Stimulated activated CD8-positive, alpha-beta memory T cell treated with anti-CD3 and anti-CD28 coated beads, Interleukin-12 subunit alpha, Interleukin-12 subunit beta, amount 100 ng/mL, for 4 hours (primary cell): ENCODE measurements at places on chromosomes 5 and 9.

DNA sequence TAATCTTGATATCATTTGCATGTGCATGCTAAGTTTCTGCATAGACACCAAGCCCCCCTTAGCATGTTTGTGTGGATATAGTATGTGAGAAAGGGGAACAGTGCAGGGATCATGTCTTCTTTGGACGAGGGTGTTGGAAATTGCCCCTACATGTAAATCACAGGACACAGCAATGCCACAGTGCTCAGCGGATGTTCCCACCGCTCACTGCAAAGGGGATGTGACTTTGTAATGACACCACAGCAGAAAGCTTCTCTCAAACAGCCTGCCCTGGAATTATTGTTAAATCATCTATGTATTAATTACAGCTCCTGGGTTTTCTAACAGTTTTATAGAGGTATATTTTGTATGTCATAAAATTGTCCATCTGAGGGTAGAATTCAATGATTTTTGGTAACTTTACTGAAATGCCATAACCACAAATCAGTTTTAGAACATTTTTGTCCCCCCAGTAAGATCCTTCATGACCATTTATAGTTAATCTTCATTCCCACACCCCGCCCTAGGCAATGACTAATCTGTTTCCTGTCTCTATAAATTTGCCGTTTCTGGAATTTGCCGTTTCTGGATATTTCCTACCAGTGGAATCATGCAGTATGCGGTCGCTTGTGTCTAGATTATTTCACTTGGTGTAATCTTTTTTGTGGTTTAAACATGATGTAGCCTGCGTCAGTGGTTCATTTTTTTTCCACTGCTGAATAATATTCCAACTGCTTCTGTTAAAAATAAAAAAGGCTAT, 648.5 kb upstream of the WWC1 start:
- no peak for DNase-seq

DNA sequence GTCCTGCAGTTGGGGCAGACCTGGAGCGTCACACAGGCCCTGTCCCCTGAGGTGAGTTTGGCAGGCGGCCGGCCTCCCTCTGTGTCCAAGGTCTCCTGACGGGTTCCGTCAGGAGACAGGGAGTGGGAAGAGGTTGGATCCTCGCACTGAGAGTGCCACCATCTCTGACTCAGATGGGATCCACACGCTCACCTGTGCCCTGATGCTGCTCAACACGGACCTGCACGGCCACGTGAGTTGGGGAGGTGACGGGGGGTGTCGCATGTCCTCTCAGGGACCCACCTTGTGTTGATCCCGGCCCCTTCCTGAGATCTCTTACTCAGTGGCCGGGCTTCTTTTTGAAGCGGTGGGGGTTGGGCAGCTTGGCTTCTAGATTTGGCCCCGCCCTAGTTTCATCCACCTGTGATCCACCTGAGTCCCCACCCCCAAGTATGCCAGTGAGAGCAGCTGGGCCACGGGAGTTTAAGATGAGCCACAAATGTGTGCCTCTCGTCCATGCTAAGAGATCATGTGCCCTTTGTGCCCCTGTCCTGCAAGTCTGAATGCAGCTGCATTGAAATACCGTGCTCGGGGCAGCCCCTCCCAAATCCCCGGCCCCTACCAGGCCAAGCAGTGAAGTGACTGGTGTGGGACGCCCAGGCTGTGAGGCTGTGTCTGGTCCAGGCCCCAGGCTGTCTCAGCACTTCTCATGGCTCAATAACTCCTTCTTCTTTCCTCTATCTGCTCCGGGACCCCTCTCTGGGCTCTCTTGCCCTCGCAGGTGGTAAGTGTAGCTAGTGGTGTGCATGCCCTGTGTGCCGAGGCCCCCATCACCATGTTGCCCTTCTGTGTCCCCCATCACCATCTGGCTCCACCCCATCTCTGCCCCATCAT, 27.2 kb downstream of the PSD2 start:
- DNase-seq: no peak

GRCh38 chr5:38369692-38370091, 111.3 kb downstream of the EGFLAM start:
- no peak for DNase-seq

DNA sequence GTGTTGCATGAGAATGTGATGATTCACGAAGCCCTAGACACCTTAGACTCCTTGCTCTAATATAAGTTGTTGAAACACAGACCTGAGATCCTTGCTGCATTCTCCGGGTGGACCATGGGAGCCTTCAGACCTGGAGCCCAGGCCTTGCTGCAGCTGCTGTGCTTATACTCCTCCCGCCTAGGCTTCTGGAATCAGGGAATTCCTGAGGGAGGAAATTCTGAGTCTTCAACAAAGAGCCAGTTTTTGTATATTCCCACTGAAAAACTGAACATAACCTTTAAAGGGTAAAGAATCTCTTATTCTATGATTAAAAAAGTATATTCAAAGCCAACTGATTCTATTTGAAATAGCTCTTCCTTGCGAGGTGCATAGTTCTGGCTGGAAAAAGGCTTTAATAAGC, 245.1 kb upstream of the ELAVL2 start:
- no peak for DNase-seq

DNA sequence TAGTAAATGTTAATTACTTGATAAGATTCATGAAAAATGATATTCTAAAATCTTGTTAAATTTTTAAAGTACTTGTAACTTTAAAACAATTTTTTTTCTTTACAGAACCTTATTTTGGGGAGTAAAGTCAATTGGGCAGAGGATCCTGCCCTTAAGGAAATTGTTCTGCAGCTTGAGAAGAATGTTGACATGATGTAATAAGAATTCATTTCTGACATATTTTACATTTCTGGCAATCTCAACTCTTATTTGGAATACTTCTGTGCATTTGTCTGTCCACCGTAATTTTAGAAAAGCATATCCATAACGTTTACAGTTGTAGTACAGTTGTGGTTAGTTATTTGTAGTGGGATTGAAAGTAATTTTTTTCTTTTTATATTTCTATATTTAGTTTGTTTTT, 20.2 kb downstream of the CENPH start:
- no peak for DNase-seq

DNA sequence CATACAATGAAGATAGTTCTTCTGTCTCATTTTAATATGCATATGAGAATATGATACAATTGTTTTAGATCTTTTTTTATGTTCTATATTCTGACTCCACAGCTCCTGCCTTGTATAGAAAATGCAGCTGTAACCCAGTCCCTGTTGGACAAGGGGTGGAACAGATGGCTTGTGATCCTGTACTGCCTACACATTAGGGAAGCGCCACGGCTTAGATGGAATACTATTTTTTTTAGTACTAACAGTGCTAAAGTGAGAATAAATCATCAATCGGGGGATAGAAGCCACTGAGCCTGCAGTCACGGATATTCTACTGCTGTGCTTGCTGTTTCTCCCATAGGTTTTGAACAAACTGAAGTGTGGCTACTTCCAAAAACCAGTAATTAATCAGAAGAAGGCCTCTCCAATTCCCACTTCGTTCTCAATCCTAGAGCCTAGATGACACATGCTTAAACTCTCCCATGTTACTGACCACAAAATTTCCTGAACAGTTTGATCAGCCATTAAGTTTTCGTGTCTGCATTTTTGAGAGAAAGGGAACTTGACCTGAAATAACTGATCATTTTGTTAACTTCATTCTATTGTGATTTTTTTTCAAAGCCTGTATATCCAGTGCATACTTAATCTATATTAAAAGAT, 150.3 kb downstream of the CDH18 start:
- DNase-seq: no peak

DNA sequence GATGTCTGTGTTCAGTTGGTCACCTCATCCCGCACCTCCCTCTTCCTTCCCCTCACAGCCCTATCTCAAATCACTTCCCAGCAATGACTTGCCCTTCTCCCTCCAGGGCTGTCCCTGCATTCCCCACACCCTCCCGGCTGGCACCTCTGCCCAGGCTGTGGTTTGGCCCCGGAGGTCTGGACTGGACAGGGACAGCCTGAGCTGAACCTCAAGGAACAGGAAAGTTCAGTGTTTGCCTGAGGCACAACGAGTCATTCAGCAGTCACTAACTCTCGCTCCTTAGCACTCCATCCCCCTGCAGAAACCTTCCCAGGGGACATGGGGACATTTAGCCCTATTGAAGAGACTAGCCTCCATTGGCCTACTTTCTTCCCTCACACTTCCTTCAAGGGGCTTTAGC, 58.3 kb upstream of the MAP3K1 start:
- no peak for DNase-seq

DNA sequence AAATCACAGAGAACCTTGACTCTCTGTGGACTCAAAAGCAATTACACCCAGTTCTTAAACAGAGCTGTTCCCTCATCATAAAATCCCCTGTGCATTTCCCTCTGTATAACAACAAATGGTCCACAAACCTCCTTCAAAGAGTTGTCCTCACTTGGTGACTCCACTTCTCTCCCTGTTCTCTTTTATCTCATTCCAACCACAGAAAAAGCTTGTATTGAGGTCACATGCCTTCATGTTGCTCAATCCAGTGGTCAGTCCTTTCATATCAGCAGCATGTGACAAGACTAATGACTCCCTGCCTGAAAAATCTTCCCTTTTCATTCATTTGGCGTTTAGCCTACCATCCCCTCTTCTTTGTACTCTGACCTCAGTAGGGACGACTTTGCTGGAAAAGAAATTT, 158.0 kb downstream of the DEPDC1B start:
- DNase-seq: no peak

DNA sequence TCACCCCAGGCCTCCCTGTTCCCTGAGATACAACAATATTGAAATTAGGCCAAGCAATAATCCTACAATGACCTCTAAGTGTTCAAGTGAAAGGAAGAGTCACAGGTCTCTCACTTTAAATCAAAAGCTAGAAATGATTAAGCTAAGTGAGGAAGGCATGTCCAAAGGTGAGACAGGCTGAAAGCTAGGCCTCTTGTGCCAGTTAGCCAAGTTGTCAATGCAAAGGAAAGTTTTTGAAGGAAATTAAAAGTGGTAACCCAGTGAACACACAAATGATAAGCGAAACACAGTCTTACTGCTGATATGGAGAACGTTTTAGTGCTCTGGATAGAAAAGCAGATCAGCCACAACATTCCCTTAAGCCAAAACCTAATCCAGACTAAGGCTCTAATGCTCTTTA, 39.8 kb downstream of the PTAR1 start:
- no peak for DNase-seq

- no peak for DNase-seq
Observed at GRCh38 chr9:77725820-77726219, 77.7 kb upstream of the GNA14 start.

- DNase-seq: no peak
Observed at GRCh38 chr5:166909926-166910325, 1381.5 kb upstream of the WWC1 start.

DNA sequence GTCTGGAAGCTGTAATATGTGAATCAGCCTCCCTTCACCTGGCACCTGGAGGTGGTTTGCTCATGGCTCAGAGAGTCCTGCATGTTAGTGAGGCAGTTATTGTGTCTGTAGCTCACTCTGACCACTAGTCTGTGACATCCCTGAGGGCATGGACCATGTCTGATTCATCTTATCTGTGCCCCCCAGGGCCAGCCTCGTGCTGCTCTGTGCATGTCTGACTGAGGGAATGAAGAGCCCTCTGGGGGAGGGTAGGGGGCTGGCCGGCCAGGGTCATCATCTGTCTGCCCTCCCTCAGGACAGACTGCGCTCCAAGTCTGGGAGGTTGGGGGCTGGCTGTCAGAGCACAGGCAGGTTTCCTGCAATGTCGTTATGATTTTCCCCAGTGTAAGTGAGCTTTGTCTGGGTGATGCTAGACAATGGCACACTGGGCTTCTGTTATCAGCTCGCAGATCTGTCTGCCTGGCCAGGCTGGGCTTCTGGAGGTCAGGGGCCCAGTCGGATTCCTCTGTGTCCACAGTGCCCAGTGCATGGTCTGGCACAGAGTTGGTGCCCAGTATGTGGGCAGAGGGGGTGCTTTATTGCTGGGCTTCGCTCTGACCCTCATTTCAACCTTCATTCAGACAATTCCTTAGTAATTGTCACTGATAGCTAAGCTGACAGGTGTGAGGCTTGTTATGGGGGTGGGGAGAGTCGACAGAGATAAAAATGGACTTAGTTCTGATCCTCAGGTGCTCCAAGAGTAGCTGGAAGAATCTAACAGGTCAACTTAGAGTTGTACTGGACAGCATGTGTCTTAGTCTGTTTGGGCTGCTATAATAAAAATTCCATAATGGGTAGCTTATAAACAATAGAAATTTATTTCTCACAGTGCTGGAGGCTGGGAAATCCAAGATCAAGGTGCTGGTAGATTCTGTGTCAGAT, 85.7 kb upstream of the SHB start:
- DNase-seq: no peak

GRCh38 chr5:149317281-149318048, 27.8 kb upstream of the GRPEL2 start:
- no peak for DNase-seq

GRCh38 chr9:124001458-124001799, 10.1 kb upstream of the LHX2 start:
- no peak for DNase-seq

DNA sequence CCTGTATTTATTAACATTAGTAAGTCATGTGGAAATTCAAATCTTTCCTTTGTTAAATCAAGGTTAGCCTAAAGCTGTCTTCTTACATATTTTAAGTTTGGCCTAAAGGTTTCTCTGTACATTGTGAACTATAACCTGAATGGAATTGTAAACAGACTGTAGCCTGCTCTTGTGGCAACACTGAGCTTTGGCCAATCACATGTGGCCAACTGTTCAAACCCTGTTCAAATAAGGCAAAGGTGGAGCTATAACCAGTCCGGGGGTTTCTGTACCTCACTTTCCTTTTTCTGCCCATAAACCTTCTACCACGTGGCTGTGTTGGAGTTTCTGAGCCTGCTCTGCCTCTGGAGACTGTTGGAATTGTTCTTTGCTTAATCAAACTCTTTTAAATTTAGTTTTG, 3.3 kb upstream of the HAPLN1 start:
- no peak for DNase-seq

- no peak for DNase-seq
Observed at GRCh38 chr5:149771216-149771980, 41.3 kb downstream of the PPARGC1B start.

DNA sequence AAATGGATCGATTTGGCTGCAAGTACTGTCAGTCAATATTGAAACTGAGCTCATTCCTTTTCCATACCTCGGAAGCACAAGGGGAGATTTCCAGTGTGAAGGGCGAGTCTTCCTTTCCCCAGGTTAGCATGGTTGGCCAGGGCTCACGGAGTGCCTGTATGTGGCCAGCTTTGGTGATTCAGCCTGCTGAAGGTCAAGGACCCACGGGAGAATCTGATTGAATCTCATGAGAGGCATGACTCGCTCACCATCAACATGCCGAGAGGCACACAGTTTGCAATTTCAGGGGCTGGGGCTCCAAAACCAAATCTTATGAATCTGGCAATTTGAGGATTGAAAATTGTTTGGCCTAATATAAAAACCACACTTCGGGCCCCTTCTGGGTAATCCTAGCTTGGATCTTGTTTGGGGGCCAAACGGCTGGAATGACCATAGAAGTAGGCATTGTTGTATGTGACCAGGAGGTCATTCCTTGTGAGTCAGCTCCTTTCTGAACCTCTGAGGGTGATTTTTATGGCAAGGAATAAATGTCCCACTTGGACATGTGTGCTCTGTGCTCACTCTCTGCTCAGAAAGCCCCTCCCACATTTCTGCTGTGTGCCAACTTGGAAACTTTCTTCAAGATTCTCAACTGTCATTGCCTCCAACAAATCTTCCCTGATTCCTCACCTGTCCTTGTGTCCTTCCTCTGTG, 69.8 kb downstream of the DOCK2 start:
- no peak for DNase-seq
